ENCODE measurements at places on chromosomes 6 and 20. TPM values are rescaled to one million over a fixed set of nuclear protein-coding genes. Genes with fewer than 3 reads are reported as not detected.

PACRG gene
- 0.44 TPM for total RNA-seq

DNA sequence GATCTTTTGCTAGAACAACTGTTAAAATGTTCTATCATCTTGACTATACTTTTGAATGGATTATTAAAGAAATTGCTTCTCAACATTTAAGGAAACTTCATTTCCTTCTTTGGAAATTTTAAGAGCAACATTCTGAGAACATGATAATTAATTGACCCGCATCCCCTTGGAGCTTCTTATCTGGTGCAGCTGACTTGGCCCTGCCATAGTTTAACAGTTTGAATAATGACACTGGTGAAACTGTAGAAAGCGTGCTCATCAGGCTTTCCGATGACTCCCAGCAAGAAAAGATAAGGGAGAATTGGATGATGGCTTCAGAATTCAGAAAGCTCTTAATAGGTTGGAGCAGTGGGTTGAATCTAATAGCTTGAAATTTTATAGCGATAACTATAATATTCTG lies 38.1 kb downstream of the SNX9 start:
- H3K4me3 ChIP-seq: no peak overlapping the region
- H3K4me1 ChIP-seq: peaks cover 48% of the 10 kb centered on the region
- no peaks in the 10 kb centered on the region for H3K27me3 ChIP-seq
- DNase-seq: no peak
- peak overlapping the region; percentile 58 for H3K27ac ChIP-seq

- H3K27ac ChIP-seq: no peak overlapping the region
- H3K4me3 ChIP-seq: no peak overlapping the region
- H3K36me3 ChIP-seq: 0 out of 2 replicates have a peak, but pooled peaks cover 3% of the 10 kb centered on the region
- no peaks in the 10 kb centered on the region for H3K27me3 ChIP-seq
Observed at GRCh38 chr20:44056010-44056698, 130.8 kb downstream of the JPH2 start.

GRCh38 chr6:131488780-131489179 lies 84.2 kb upstream of the ARG1 start:
- 0 out of 2 replicates have a peak, but pooled peaks cover 5% of the 10 kb centered on the region for H3K36me3 ChIP-seq
- H3K27ac ChIP-seq: no peak overlapping the region
- H3K4me1 ChIP-seq: peaks cover 25% of the 10 kb centered on the region
- H3K27me3 ChIP-seq: peaks cover 11% of the 10 kb centered on the region
- no peak overlapping the region for H3K4me3 ChIP-seq

GRCh38 chr6:73078908-73079610 lies 146.2 kb downstream of the KHDC1L start:
- H3K4me1 ChIP-seq: peaks cover 68% of the 10 kb centered on the region
- H3K27ac ChIP-seq: no peak overlapping the region
- no peak overlapping the region for H3K4me3 ChIP-seq
- DNase-seq: no peak

GRCh38 chr6:3023663-3024483 lies 24.2 kb downstream of the NQO2 start:
- peaks cover 38% of the 10 kb centered on the region for H3K4me1 ChIP-seq
- DNase-seq: peak; percentile 77
- H3K27me3 ChIP-seq: peaks cover 2% of the 10 kb centered on the region
- peak overlapping the region; percentile 26 for H3K4me3 ChIP-seq

DNA sequence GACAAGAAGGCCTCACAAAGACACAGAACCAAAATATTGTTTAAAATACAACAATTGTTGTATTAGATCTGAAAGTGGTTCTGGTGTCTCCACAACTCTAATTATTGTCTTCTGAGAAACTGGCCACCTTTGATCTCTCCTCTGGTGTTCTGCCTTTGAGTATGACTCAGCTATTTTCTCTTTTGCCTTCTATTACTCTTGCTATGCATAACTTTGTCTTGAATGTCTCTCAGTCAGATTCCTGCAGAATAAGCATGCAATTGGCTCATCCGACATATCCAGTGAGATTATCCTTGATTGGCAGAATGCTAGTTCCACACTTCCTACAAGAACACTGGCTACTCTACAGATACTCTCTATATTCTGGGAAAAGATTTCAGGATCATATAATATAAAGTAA lies 14.3 kb upstream of the EPM2A start:
- no peaks in the 10 kb centered on the region for H3K27me3 ChIP-seq
- no peak for DNase-seq
- H3K4me1 ChIP-seq: no peaks in the 10 kb centered on the region

DNA sequence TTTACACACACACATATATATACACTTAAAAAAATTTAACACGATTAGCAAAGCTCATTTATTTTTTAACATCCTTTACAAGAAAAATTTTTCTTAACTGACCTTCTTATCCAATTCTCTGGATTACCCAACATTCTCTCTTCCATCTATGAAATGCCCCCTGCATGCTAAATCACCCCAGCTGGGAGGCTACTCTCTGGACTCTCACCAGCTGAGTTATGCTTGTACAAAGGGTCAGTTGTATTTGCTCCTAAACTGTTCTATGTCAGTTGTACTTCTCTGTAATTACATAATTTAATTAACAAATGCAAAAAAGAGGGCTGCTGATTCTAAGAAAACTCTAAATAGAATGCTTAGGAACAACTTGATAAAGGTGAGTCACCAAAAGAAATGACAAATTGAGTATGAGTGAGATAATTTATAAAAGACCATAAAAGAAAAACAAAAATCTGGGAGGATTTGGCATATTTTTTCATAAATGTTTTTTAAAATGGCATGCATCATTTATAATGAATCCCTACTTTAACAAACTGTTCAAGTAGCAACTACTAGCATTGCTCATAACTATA lies 120.5 kb downstream of the KIF13A start:
- H3K27me3 ChIP-seq: no peaks in the 10 kb centered on the region
- H3K27ac ChIP-seq: no peak overlapping the region
- no peak overlapping the region for H3K4me3 ChIP-seq
- H3K36me3 ChIP-seq: no peaks in the 10 kb centered on the region

PRSS35 gene
- 3.1 TPM for total RNA-seq

- no peak for DNase-seq
- no peaks in the 10 kb centered on the region for H3K36me3 ChIP-seq
- H3K4me1 ChIP-seq: no peaks in the 10 kb centered on the region
- H3K27me3 ChIP-seq: no peaks in the 10 kb centered on the region
- no peak overlapping the region for H3K4me3 ChIP-seq
- H3K27ac ChIP-seq: no peak overlapping the region
Observed at GRCh38 chr6:69668916-69669315, 127.9 kb downstream of the LMBRD1 start.

GRCh38 chr6:125099211-125100073 lies 54.1 kb upstream of the TPD52L1 start:
- DNase-seq: peak; percentile 66
- no peak overlapping the region for H3K27ac ChIP-seq
- H3K4me3 ChIP-seq: peak overlapping the region; percentile 75
- no peaks in the 10 kb centered on the region for H3K36me3 ChIP-seq
- H3K27me3 ChIP-seq: peaks cover 33% of the 10 kb centered on the region

DDR1 gene
- 203 TPM for total RNA-seq

DNA sequence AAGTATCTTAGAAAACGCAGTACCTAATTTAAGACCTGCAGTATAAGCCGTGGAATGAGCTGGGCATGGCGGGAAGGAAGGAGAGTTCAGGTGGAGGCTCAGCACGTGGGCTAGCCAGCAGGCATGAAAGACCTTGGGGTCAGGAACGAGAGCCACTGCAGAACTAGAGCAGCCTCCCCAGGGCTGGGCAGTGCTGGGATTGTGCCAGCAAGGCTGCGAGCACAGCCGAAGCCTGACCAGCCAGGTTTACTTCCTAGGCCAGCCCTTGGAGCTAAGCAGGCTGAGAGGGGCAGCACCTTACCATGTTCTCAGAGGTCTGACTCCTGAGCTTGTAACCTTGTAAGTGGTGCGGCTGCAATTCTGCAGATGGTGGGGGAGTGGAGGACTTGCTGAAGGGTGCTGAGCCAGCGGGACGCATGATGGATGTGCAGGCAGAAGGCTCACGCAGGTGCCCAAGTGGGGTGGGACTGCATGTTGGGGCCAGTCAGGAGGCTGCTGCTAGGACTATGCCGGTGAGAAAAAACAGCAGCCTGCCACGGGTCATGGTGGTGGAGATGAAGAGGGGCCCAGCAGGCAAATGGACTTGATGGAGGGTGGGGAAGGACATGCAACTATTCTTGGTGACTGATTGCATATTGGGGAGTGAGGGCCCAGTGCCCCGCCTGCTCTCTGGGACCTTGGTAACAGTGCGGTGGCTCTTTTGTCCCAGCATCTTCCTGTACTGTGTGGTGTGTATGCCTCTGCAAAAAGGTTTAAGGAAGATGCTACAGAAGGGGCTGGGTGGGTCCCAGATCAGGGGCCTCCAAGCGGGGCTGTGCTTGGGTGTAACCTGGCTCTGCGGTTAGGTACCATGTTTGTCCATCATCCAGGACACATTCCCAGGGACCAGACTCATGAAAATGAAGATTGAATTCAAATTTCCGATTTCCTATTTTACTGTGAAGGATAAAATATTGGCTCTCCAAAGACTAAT lies 37.6 kb upstream of the IRF4 start:
- H3K4me1 ChIP-seq: peaks cover 8% of the 10 kb centered on the region
- H3K27me3 ChIP-seq: peaks cover 7% of the 10 kb centered on the region
- peaks cover 78% of the 10 kb centered on the region for H3K36me3 ChIP-seq
- DNase-seq: no peak
- no peak overlapping the region for H3K4me3 ChIP-seq

GRCh38 chr20:41017448-41018042 lies 11.1 kb upstream of the TOP1 start:
- peaks cover 19% of the 10 kb centered on the region for H3K27me3 ChIP-seq
- no peak for DNase-seq
- no peaks in the 10 kb centered on the region for H3K36me3 ChIP-seq
- no peak overlapping the region for H3K4me3 ChIP-seq
- no peak overlapping the region for H3K27ac ChIP-seq

DNA sequence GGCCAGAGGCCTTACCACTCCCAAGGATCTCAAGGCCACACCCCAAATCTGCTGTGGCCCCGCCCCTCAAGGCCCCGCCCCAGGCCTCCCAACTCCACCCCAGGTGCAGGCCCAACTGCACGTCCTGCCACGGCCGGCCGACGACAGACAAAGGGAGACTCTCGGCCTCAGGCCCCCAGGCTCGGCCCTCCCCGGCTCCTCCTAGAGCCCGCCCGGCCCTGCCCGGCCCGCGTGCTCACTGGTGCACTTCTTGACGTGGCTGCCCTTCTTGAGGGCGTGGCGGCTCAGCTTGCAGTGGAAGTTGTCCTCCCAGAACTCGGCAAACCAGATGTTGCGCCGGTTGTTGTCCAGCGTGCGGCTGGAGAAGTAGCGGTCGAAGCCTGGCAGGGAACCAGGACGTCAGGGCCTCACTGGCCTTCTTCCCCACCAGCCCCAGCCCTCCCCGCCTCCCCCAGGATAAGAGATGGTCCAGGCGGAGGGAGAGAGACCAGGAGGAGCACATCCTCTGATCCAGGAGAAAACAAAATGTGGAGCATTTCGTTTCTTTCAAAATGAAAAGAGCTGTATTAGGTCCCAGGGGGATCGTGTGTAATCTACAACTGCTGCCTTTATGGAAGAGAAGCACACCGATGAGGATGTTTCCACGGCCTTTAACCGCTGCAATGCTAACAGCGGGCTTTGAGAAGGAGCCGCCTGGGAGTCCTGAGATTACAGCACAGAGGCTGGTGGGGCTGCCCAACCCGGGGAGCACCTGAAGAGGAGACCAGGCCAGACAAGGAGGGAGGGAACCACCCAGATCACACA lies 89.4 kb downstream of the GRM4 start:
- H3K4me3 ChIP-seq: peak overlapping the region; percentile 6
- peaks cover 50% of the 10 kb centered on the region for H3K4me1 ChIP-seq
- peak overlapping the region; percentile 45 for H3K27ac ChIP-seq
- peak; percentile 93 for DNase-seq

GRCh38 chr20:62839816-62840215 lies 21.8 kb downstream of the TCFL5 start:
- H3K36me3 ChIP-seq: peaks cover 19% of the 10 kb centered on the region
- H3K4me1 ChIP-seq: peaks cover 13% of the 10 kb centered on the region
- DNase-seq: no peak

DNA sequence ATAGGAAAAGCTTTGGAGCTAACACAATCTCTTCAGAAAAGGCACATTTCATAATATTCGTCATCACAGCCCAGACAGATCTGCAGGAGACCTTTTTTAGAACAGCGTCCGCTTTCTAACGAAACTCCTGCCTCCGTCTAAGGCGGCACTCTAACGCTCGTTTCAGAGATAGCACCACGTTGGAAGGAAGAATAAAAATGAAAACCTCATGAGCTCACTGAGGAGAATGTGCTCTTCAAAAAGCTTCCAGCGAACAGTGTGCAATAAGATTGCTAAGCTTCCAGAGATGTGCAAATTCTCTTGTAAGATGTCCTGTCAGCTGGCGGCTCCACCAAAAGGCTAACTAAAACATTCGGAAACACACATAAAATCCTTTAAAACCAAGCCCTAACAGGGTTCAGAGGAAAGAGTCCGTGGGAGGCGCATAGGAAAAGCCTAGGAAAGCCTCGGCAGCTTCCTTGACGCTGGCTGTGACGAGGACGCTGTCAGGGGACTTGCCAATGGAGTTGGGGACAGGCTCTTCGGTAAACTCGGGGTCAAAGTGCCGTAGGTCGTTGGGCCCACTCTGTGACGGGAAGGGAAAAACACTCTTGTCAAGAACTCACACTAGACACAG lies 117.6 kb upstream of the SLC2A12 start:
- H3K36me3 ChIP-seq: peaks cover 55% of the 10 kb centered on the region
- H3K27ac ChIP-seq: peak overlapping the region; percentile 55
- H3K4me1 ChIP-seq: peaks cover 16% of the 10 kb centered on the region
- no peak for DNase-seq
- H3K4me3 ChIP-seq: no peak overlapping the region
- H3K27me3 ChIP-seq: no peaks in the 10 kb centered on the region

ZC2HC1B gene
- not detected for total RNA-seq

MBOAT1 gene
- total RNA-seq: 16.3 TPM

GRCh38 chr20:55273149-55273548 lies 732.2 kb downstream of the CBLN4 start:
- H3K4me3 ChIP-seq: no peak overlapping the region
- H3K36me3 ChIP-seq: peaks cover 77% of the 10 kb centered on the region
- H3K27ac ChIP-seq: no peak overlapping the region
- no peaks in the 10 kb centered on the region for H3K4me1 ChIP-seq
- H3K27me3 ChIP-seq: peaks cover 8% of the 10 kb centered on the region

DNA sequence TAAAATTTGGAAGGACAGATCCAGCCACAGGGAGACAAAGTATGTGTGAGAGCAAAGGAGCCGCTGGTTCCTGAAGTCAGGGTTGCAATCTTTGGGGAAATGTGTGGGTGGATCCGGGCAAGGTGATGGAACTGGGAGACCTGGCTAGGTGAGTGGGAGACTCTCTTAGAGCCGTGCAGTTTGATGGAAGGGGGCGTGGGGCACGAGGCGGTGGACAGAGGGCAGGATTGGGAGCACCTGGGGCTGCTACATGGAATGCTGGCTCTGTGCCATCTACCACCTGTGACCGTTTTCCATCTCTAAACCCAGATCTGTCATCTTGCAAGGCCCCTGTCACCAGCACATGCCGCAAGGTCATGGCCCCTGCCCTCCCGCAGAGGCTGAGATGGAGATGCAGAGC lies 268.4 kb downstream of the SMOC2 start:
- H3K36me3 ChIP-seq: peaks cover 15% of the 10 kb centered on the region
- peaks cover 2% of the 10 kb centered on the region for H3K27me3 ChIP-seq
- H3K27ac ChIP-seq: no peak overlapping the region
- no peak for DNase-seq
